Activated naive CD4-positive, alpha-beta T cell treated with Interleukin-2 at 50 U/mL for 16 hours (primary cell): ENCODE measurements at places on chromosomes 12 and 14.

GRCh38 chr14:59576332-59577294, at the start of gene CCDC175:
TSS of gene CCDC175 (minus strand) at chr14:59576812. CDS start at chr14:59576775, 37 bp downstream.
- DNase-seq: peak; percentile 79

- DNase-seq: no peak
Measured at GRCh38 chr14:38286452-38286851, 30.6 kb upstream of the CLEC14A start.

GRCh38 chr14:63277591-63278183, 41.0 kb downstream of the GPHB5 start:
- DNase-seq: no peak

GRCh38 chr12:12221560-12221959, 45.3 kb downstream of the LRP6 start:
- DNase-seq: no peak

DNA sequence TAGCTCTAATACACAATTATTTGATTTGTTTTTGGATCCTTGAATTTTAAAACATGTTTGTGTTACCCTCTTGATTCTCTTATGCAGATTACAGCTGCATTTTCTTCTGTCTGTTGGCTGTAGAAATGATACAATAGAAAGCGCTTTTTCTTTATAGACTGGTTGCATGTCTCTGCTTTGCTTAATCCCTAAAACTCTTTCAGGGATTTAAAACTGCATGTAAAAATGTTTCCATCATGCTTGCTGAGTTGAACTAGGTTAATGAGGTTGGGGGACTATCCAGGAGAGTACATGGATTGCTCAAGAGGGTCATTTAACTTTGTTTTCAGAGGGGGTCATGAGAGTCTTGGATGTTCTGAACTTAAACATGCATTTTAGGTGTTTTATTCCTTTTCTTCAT, 166.4 kb upstream of the IFNG-AS1 start:
- no peak for DNase-seq
